GF-D8 (cell line): ENCODE measurements at places on chromosomes 16 and 17.
A peak's percentile ranks its signal among the peaks of the same experiment; 100 is the strongest.

- no peak for DNase-seq
Observed at GRCh38 chr17:13030459-13031300, 12.9 kb upstream of the ELAC2 start.

GRCh38 chr17:79902146-79902791, 63.0 kb upstream of the CBX4 start:
- DNase-seq, result no peak

GRCh38 chr17:34539881-34540280, 39.5 kb upstream of the TMEM132E start:
- DNase-seq, result no peak

- no peak for DNase-seq
Observed at GRCh38 chr17:74516561-74517328, 14.5 kb downstream of the CD300LB start.

- DNase-seq, result no peak
Observed at GRCh38 chr16:51231702-51232101, 80.6 kb upstream of the SALL1 start.

- no peak for DNase-seq
Observed at GRCh38 chr17:7809086-7809790, 24.8 kb upstream of the KDM6B start.

GRCh38 chr17:6166492-6167179, 96.5 kb downstream of the WSCD1 start:
- peak; percentile 1 for DNase-seq

GRCh38 chr16:80103463-80103862, 437.3 kb upstream of the DYNLRB2 start:
- DNase-seq, result no peak

DNA sequence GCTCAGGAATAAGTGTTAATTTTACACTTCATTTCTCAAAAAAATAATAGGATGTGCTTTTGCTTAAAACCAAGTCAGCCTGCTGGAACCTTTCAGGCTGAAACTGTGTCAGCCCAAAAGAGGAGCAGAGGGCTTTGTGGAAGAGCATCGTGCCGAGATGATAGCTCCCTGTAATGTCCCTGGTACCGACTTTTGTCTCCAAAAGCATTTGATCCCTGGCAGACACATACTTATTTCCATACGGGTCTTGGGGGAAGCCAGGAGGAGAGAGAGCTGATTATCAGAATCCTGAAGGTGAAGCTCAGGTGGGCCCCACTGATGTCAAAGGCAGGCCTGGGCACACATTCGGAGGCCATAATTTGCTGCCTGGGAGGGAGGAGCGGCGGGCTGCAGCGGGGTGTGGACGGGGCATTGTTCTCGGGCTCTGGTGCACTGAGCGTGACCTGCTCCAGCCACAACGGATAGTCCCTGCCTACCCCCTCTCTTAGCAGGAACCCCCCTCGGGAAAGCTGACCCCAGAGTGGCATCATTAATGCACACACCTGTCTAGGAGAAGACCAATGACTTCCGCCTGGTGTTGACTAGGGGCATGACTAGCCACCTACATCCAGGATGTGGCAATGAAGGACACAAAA, 155.9 kb downstream of the C16orf78 start:
- DNase-seq, result no peak

- no peak for DNase-seq
Observed at GRCh38 chr16:86732621-86733295, 154.4 kb downstream of the FOXL1 start.

GRCh38 chr16:11345040-11345862, at the start of gene RMI2:
Gene RMI2 (plus strand): TSS chr16:11345459. CDS start chr16:11345472, 13 bp downstream.
- DNase-seq, result peak; percentile 92

DNA sequence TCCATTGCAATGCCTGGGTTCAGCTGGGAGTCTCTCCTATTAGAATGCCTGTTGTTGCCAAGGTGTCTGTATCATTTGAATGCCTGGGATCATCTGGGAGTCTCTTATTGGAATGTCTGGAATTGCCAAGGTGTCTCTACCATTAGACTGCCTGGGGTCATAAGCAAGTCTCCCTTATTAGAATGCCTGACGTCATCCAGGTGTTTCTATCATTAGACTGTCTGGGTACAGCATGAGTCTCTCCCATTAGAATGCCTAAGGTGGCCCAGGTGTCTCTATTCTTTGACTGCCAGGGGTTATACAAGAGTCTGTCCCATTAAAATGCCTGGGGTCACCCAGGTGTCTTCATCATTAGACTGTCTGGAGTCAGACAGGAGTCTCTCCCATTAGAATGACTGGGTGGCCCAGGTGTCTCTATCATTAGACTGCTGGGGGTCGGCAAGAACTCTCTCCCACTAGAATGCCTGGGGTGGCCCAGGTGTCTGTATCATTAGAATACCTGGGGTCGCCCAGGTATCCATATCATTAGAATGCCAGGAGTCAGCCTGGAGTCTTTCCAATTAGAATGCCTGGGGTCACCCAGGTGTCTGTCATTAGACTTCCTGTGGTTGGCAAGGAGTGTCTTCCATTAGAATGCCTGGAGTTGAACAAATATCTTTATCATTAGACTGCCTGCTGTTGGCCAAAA, 2274.0 kb downstream of the TP53TG3F start:
- no peak for DNase-seq

GRCh38 chr16:85762970-85763369, 12.1 kb upstream of the C16orf74 start:
- no peak for DNase-seq

DNA sequence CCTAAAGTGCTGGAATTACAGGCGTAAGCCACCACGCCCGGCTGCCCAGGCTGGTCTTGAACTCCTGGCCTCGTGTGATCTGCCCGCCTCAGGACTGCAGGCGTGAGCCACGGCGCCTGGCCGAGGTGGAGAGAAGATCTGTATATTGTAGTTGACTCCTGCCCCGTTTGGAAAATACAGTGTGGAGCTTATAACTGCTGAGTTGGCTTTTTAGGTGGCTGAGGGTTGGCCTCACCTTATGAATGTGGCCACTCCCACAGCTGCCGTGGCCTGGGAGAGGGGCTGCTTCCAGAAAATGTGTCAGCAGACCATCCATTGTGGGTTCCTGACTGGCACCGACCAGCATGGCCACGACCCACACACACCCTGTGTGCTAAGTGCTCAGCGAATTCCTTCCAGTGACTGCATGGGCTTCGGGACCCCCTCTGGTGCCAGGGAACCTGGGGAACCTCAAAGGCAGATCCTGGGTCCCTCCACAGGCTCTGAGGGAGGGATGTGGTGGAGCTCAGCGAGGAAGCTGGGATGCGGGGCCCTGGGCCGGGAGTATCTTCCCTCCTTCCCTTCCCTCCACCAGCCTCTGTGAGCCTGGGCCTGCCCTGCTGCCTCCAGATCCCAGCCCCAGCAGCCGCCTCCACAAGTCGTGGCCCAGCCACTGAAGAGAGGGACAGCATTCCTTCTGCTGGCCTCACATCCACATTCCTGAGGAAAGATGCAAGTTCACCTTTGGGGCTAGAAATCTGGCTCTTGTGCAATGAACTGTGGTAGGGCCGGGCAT, 10.9 kb upstream of the RAB11FIP3 start:
- no peak for DNase-seq

- no peak for DNase-seq
Observed at GRCh38 chr17:49823614-49824013, 24.3 kb downstream of the TAC4 start.

GRCh38 chr16:1059310-1059709, 13.2 kb upstream of the SSTR5 start:
- no peak for DNase-seq

GRCh38 chr17:8905331-8905730, 37.9 kb upstream of the PIK3R6 start:
- DNase-seq, result no peak

DNA sequence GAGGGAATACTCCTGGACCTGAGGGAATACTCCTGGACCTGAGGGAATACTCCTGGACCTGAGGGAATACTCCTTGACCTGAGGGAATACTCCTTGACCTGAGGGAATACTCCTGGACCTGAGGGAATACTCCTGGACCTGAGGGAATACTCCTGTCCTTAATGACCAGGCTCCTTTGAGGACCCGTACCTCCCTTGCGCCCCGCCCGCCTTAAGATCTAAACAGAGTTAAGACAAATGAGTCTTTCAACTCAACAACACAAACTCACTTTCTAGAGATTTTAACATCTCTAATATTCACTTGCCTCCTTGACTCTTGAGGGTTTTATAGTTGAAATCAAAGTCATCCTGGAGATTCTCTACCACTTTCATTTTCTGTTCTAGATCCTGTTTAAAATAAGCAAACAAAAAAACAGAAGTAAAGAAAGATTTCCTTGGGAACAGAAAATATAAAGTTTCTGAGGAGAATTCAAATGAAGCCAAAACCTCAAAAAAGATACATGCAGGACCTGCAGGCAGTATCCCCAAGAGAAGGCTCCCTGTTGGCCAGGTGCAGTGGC, 49.7 kb downstream of the STAT3 start:
- DNase-seq, result no peak

GRCh38 chr17:36784633-36785032, 152.6 kb upstream of the LHX1 start:
- DNase-seq, result no peak

DNA sequence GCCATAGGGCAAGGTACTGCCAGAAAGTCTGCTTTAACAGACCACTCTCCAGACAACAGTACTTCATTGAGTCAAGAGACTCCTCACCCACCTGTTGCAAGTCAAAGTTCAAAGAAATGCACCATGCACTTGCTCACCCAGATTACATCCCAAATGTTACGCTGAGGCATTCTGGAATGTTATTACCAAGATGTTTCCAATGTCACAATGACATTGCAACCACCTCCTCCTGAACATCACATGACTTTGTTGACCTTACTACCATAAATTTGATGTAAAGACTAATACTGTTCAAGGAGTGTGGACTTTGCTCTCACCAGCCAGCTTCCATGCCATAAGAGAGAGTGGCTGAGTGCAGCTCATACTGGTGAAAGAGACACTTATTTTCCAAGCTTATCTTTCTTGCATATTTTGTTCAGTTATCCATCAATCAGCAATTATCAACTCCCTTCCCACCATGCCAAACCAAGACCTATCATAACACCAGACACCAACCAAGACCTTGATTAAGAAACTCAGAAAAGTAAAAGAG, 58.5 kb upstream of the BCAR1 start:
- DNase-seq, result no peak

GRCh38 chr16:29820730-29821642, 724 bp downstream of the MVP start:
- DNase-seq, result no peak

- DNase-seq, result no peak
Observed at GRCh38 chr16:85584267-85584666, 28.9 kb upstream of the GSE1 start.

DNA sequence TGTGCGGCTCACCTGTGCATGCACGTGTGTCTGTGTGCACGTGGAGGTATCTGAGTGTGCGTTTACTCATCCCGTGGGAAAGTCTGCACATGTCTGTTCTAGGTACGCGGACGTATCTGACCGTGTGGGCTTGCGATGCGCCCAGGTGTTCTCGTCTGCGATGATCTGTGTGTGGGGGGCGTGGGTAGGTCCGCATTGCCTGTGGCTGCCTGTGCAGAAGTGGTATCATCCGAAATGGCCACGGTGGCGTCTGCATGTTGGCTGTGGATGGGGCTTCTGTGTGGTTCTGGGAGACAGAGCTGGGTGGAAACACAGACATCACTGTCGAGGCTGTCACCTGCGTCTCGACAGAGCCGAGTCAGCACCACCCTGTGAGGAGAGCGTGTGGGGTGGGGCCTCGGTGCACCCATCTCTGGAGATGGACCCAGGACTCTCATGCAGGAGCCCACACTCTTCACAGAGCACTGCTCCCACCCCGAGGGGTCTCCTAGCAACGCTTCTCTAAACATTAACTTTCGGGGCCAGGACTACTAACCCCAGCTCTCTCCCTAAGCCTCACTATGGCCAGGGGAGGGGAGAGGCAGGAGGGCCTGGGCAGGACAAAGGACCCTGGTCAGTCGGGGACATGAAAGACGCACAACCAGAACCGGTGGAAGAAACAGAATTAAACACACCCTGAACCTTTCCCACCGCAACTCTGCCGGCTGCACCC, 8.4 kb downstream of the DPEP1 start:
- no peak for DNase-seq
